ENCODE measurements at places on chromosomes 1 and 21. TPM values are rescaled to one million over a fixed set of nuclear protein-coding genes. Genes with fewer than 3 reads are reported as not detected.

PLA2G2A gene
- total RNA-seq: not detected

BSND gene
- not detected for total RNA-seq

ACADM gene
- total RNA-seq: 28.9 TPM

KIAA0040 gene
- 1.1 TPM for total RNA-seq

KRTAP8-1 gene
- not detected for total RNA-seq

RNF11 gene
- 199 TPM for total RNA-seq

FMO1 gene
- not detected for total RNA-seq

SLC22A15 gene
- 14.5 TPM for total RNA-seq

SETD4 gene
- total RNA-seq: 15.9 TPM

DPT gene
- total RNA-seq: 2.4 TPM

KRTAP13-2 gene
- total RNA-seq: not detected

CNKSR1 gene
- under 0.01 TPM for total RNA-seq

GPR153 gene
- total RNA-seq: 2.9 TPM

PYHIN1 gene
- not detected for total RNA-seq

SLC2A1 gene
- 28.3 TPM for total RNA-seq

ZBTB37 gene
- 10.3 TPM for total RNA-seq

DIO1 gene
- total RNA-seq: not detected

PLA2G2D gene
- not detected for total RNA-seq

S100B gene
- total RNA-seq: 0.29 TPM

BRINP3 gene
- total RNA-seq: not detected

PRPF38B gene
- 14.1 TPM for total RNA-seq

Measured in osteoblast (primary cell).